ENCODE measurements at places on chromosomes 16 and 17.

- no peak for DNase-seq
Measured at GRCh38 chr17:46764709-46765401, 53.6 kb downstream of the WNT3 start.

DNA sequence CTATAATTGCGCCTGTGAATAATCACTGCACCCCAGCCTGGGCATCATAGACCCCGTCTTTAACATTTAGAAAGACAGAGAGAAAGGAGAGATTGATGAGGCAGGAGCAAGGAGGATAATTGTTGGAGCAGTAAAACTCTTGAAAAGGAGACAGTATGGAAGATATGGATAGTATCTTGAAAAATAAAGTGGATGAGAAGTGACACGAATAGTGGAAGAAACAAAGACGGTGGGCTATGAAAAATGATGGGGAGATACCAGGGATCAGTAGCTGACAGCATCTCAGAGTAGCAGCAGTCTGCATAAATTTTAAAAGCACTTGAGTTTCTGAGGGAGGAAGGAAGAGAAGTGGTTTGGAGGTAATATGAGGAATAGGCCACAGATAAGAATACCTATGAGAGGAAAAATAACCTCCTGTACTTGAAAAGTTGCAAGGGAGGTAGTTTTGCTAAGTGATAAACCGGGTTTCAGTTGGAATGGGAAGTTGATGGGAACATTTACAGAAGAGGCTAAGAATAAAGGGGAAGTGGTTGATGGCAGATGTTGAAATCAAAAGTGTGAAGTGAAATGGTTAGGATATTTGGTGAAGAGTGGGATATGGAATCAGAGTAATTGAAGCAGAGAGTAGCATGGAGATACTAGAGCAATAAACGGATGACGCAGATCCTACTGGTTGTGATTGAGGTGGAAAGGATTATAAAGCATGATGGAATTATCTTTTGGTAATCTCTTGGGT is 1.8 kb upstream of the PPM1D start:
- no peak for DNase-seq

GRCh38 chr17:33651686-33652085 is 358.6 kb upstream of the ASIC2 start:
- no peak for DNase-seq

DNA sequence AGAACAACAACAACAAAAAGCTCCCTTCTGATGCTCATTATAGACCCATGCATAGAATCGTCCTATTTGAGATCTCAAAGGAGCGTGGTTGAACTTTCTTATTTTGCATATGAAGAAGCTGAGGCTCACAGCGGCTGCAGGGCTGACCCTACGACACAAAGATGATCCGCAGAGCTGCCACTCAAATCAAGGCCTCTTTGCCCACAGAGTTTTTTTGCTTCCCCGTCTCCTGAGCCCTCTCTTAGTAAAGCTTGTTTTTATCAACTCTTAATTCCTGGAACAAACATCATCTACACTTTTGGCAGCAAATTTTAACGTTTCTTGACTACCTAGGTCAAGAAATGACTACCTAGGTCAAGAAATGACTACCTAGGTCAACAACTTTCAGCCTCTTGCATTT is 73.7 kb downstream of the C16orf95 start:
- no peak for DNase-seq

DNA sequence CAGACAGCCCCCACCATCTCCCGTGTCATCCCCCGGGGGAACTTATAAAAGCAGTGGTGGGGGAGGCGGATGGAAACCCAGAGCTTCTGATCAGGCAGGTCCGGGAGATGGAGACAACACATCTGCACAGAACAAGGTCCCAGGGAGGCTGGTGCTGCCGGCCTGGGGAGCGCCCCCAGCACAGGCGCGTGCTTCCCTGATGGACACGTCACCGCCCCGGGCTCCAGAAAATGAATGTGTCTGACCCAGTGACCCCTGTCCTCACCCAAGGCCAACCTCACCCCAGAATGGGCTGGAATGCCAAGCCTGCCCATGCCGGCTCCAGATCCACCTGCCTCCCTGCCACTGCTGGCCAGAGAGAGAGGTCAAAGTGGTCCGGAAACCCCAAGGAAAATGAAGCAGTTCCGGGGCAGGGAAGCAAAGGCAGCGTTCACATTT is 12.5 kb downstream of the SLC7A5 start:
- no peak for DNase-seq

GRCh38 chr16:68238029-68238345 is 2.1 kb upstream of the ESRP2 start:
- DNase-seq = no peak

- no peak for DNase-seq
Measured at GRCh38 chr16:8957509-8958157, 6.1 kb downstream of the USP7 start.

DNA sequence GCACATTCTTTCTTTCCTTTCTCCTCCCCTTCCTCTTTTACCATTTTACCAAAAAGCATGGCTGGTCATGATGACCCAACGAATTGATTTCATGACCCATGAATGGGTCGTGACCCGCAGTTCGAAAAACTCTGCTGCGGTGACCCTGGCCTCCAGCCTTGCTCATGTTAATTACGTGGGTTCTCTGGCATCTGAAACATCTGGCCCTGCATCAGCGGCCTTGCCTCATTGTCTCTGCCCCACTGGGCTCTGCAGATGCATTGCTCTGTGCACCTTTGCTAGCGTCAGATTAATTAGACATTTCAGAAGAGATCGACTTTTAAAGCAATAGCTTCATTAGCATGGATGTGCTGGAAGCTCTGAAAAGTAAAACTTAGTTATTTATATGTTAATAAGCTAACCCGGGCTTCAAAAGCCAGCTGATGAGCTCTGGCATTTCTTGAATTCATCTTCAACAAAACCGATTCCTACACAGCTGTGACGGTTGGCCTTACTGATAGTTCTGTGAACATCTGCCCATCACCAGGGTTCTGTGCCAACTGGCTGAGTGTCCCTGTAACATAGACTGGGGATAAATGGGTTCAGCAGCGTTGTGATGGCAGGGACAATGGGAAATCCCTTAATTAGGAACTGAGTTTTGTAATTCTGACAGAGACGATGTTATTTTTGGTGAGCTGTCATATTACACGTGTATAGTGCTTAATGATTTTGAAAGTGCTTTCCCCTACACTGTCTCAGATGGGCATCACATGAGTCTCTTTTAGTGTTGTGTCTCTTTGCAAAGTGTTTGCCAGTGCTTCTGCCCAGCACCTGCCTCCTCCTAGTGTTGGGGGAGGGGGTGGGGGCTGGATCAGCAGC is 225.9 kb upstream of the EEF2KMT start:
- no peak for DNase-seq

DNA sequence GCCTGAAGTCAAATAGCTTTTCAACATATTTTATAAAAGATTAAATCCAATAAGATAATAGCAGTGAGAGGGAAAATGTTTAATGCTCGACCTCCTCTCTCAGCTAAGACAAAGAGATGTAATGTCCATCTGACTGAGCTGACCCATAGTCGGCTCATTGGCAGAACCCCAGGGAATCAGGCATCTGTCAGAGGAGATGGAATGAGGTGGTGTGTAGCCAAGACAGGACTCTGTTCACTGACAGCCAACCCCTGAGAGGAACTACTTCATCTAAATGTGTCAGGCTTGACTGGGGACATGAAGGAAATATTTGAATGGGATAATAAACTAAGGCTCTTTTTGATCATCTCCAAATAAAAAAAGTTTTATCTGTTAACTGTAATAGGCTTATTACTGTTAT is 188.0 kb downstream of the CDH11 start:
- DNase-seq = no peak

DNA sequence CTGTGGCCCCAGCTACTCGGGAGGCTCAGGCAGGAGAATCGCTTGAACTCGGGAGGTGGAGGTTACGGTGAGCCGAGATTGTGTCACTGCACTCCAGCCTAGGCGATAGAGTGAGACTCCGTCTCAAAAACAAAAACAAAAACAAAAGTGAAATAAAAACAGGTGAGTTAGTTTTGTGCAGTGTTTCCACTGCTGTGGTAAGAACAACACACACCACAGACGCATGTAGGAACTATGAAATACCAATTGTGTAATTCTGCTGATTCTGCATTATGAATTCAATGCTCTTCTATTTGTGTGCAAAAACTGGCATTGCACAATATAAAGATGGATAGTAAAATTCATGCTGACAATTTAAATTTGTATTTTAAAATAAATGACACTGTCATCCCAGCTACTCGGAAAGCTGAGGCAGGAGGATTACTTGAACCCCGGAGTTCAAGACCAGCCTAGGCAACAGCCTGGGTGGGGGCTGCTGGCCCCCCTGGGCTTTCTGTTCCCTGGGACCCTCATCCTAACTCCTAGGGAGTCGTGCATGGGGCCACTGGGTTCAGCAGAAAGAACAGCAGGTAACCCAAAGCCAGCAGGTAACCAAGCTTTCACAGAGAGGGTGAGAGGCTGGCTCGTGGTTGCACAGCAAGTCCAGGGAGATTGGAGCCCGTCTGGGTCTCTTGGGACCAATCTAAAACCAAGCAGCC is 10.6 kb upstream of the RHBDF2 start:
- DNase-seq = no peak

DNA sequence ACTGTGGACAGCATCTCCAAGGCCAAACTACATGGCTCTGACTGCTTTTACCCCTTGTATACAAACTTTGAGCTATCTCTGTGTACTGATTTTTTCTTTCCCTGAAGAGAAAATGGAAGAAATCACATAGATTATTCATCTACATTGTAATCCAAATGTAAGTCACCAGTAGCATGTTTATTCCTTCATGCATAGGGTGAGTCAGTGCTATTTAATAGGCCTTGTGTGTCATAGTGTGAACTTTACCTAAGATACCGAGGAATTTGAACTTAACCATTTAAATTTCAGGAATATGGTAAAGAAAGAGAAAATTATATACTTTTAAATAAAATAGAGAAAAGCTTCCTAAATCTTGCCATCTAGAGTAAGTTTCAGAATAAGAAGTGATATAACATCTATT is 16.5 kb downstream of the PHKB start:
- DNase-seq = no peak

- DNase-seq = no peak
Measured at GRCh38 chr17:80025796-80026195, 9.9 kb downstream of the TBC1D16 start.

- no peak for DNase-seq
Measured at GRCh38 chr17:48722201-48722907, at the start of gene PRAC1. Gene PRAC1 (minus strand): TSS chr17:48722518. CDS start chr17:48722392, 126 bp downstream.

DNA sequence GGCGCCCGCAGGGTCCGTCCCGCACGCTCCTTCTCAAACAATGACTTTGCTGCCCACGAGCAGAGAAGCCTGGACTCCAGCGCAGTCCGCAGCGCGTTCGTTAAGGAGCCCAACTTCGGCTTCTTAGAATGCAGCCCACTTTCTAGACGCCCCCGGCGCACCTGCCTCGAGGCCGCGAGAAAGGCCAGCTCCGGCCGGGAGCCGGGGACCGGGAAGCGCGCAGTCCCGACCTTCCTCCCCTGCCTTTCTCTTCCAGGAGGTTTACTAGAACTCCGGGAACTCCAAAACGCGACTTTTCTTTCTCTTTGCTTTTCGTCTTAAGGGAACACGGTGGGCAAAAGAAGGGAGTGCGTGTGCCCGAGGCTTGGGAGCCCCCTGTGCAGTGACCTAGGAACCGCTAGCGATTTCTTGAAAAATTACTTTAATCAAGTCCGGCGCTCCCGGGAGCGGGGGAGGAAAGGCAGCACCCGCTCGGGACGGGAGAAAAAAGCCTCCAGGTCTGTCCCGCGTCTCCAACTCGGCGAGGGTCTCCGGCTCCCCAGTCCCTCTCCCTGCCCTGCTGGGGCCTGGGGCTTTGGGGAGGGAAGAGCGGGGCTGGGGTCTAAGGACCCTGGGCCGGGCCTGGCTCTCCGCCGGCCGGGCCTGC is 2.6 kb downstream of the HNF1B start:
- peak; percentile 88 for DNase-seq

DNA sequence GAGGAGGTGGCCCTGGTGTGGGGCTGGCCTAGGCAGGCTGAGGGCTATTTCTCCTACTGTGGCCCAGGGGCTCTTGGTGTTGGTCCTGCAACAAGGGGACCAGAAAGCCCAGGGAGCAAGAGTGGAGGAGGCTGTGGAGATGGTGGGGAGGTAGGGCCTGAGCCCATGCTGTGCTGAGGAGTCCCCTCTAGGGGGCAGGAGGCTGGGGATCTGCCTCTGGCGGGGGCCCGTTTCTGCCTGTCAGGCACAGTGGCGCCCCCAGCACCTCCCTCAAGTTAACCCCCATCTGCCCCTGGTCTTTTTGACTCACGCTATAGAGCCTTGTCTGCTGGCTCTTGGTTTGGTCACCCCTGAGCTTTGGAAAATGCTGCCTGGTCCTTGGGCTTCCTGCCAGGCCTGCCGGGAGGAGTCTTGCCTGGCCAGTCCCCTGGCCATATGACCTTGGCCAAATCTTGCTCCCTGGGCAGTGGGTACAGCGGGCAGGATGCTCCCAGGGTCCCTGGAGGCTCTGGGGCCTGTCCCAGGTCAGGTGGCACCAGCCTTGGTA is 5.9 kb downstream of the BAIAP2 start:
- no peak for DNase-seq

DNA sequence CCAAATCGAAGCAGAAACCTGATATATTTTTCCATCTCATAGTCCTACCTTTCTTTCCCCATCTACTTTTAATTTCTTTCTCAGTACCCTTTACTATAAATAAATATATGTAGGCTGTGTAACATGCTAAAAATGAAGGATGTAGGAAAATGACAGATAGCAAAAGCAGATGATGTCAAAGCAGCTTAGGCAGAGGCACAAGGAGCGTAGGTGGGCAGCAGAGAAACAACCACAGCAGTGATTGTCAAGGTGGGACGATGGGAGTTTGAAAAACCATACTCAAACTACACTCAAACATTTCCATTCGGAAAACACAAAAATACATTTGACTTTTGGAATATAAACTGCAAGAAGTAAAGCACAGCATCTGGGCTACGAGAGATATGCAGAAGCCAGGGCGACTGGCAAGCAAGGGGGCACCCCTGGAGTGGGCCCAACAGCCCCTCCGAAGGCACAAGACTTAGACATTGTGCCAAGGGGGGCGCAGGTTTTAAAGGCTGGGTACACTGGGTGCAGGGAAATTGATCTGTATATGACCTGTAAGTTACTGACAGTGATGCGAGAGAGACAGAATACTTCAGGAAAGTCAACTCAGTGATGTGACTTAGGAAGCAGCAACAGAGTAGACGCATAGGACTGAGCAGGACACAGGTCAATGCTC is 31.1 kb downstream of the SNN start:
- no peak for DNase-seq

DNA sequence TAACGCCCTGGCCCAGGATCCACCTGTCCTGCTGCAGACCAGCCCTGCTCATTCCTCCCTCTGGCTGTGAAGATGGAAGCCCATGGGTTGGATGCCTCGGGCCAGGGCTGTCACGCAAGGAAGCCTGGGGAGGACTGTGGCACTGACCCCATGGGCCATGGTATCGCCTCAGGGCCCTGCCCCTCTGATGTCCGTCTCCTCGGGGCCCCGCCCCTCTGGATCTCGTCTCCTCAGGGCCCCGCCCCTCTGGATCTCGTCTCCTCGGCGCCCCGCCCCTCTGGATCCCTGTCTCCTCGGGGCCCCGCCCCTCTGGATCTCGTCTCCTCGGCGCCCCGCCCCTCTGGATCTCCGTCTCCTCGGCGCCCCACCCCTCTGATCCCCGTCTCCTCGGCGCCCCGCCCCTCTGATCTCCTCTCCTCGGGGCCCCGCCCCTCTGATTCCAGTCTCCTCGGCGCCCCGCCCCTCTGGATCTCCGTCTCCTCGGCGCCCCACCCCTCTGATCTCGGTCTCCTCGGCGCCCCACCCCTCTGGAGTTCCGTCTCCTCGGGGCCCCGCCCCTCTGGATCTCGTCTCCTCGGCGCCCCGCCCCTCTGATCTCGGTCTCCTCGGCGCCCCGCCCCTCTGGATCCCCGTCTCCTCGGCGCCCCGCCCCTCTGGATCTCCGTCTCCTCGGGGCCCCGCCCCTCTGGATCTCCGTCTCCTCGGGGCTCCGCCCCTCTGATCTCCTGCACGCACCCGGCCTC is 24.0 kb downstream of the METRNL start:
- no peak for DNase-seq
